GM23338 (cell line): ENCODE measurements at places on chromosomes 5 and 9. TPM values are rescaled to one million over a fixed set of nuclear protein-coding genes. Genes with fewer than 3 reads are reported as not detected.

The C5orf52 gene
- not detected in 2 replicates for polyA plus RNA-seq

The FOXD4 gene
- polyA plus RNA-seq = not detected in 2 replicates

The SPINK6 gene
- 0.53 TPM in 1 of 2 replicates, not detected in the other for polyA plus RNA-seq

The HARS2 gene
- polyA plus RNA-seq = 12.7 and 14.4 TPM in 2 replicates

The GPR150 gene
- 0.10 and 0.47 TPM in 2 replicates for polyA plus RNA-seq

The GLRA1 gene
- not detected in 2 replicates for polyA plus RNA-seq

The NUP188 gene
- polyA plus RNA-seq = 25.5 and 28.4 TPM in 2 replicates

The PAIP2 gene
- 226 and 277 TPM in 2 replicates for polyA plus RNA-seq

The NDOR1 gene
- polyA plus RNA-seq = 19.4 and 19.7 TPM in 2 replicates

The ZDHHC11B gene
- polyA plus RNA-seq = 0.83 and 0.89 TPM in 2 replicates

The GPR21 gene
- polyA plus RNA-seq = 0.24 TPM in 1 of 2 replicates, not detected in the other

The RNF183 gene
- 0.24 and 0.42 TPM in 2 replicates for polyA plus RNA-seq
